ENCODE measurements at places on chromosomes 16 and 17.

GRCh38 chr16:58744497-58744896 is 10.4 kb upstream of the GOT2 start:
- DNase-seq = no peak

DNA sequence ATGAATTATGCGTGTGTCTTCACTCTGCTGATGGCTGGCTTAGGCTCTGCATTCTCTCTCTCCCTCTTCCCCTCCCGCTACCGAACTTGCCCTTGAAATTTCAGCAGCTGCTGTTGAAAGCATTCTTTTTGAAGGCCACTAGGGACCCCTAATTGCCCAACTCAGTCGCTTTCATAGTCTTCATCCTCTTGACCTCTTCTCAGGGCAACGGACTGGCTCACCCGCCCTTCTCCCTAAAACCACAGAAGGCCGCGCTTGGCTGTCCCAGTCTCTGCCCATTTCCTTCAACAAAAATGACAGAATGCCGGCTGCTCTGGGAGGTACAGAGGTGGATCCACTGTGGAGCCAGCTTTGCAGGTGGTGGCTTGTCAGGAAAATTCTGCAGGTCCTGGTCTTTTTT is 21.0 kb upstream of the FMNL1 start:
- no peak for DNase-seq

- no peak for DNase-seq
Observed at GRCh38 chr17:82021900-82022309, 773 bp downstream of the CENPX start.

DNA sequence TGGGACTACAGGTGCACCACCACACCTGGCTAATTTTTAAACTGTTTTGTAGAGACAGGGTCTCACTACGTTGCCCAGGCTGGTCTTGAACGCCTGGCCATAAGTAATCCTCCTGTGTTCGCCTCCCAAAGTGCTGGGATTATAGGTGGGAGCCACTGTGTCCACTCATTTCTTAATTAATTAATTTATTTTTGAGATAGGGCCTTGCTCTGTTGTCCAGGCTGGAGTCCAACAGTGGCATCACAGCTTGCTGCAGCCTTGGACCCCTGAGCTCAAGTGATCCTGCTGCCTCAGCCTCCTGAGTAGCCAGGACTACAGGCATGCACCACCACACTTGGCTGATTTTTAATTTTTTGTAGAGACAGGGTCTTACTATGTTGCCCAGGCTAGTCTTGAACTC is 47.1 kb upstream of the TRAP1 start:
- no peak for DNase-seq

DNA sequence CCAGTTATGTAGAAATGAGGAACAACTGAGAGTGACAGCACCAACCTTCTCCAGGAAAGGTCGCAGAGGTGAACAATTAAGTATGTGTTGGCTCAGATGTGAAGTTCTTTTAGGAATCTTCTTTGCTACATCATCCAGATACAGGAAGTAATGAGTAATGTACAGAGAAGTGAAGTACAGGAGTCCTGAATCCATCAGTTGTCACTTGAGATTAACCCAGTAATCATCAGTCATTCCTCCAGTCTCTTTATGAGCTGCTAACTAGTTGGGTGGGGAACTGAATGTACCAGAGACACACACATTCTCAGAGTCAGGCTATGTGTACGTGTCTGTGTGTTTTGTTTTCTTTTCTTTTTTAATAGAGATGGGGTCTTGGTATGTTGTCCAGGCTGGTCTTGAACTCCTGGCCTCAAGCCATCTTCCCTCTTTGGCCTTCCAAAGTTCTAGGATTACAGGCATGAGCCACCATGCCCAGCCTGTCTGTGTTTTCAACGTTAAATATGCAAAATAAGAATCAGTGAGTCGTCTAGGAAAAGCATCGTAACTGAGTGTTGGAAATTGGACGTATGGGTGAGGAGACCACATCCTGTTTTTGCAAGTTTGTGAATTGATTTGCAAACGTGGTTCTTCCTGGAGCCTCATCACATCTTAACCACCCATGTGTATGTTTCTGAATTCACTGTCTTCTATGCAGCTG is 19.9 kb downstream of the ZNF200 start:
- no peak for DNase-seq

DNA sequence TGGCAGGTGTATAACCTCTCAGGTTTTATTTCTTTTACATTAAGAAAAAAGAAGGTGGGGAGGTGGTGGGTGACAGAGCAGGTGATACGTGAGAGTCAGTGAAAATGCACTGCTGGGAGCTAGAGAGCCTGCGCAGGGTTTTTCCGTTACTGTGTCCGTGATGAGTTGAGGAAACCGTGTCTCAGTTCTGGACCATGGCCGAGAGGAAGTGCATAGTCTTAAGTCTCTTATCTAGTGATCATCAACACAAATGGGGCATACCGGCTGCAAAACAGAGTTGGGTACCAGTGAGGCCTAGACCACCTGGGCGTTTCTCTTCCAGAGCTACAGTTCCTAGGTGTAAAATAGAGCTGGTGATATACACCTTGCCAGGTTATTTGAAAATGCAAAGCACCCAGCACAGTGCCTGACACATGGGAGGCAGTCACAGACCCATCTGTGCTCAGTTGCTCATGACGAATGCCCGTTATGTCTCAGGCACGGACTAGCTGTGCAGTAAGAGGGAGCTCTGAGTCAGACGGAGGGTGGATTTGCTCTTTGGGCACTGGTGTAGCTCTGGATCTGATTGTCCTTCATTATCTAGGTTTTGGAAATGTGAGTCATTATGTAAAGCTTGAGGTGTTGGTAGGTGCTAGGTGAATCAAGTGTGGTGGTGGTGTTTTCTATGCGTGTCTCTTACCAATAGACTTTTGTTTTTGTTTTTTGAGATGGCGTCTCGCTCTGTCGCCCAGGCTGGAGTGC is 60.9 kb downstream of the RPTOR start:
- no peak for DNase-seq

GRCh38 chr17:7437950-7438614 is 1.2 kb upstream of the FGF11 start:
- DNase-seq = no peak

- no peak for DNase-seq
Observed at GRCh38 chr17:81367171-81367570, 28.1 kb upstream of the BAHCC1 start.

DNA sequence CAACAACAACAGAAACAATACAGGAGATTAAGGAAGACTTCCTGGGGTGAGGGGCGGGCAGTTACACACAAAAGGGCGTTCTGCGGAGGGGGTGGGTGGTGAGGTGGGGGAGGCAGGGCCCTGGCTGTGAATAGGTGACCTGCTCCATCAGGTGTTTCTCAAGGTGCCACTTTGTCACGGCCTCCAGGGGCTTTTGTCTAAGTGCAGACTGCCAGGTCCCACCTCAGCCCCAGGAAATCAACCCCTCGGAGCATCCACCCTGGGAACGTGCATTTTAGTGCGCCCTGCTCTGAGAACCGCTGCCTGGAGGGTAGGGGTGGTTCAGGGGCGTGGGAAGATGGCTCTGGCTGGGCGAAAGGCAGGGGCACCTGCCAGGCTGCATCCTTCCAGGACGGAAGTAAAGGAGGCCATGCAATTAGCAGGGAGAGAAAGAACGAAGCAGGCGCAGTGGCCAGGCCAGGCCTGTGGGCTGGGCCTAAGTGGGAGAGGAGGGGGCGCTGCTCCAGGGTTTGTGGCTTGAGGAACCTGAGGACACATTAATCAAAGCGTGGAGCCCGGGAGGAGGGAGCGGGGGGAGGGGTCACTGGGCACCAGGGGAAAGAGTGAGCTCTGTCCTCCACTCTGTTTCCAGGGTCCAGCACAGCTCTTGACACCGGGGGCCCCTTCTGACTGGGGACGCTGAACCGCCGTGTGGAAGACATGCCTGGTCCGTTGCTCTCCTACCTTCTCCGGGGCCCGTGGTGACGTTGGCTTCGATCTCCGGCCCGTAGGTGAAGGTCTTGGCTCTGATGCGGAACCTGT is 49.4 kb upstream of the CDC42EP4 start:
- DNase-seq = no peak

GRCh38 chr16:477301-478157 is 50.0 kb upstream of the CAPN15 start:
- no peak for DNase-seq

GRCh38 chr16:22638393-22639206 is 127.9 kb downstream of the NPIPB5 start:
- peak; percentile 6 for DNase-seq

- DNase-seq = no peak
Observed at GRCh38 chr16:54564841-54565240, 278.3 kb upstream of the IRX3 start.

- peak; percentile 67 for DNase-seq
Observed at GRCh38 chr17:27879987-27880608, 13.1 kb downstream of the LYRM9 start.

GRCh38 chr17:70769956-70770355 is 600.6 kb downstream of the KCNJ2 start:
- DNase-seq = no peak

Measured in muscle of back (tissue), 13 donors.